ENCODE measurements at places on chromosomes 4 and X.

DNA sequence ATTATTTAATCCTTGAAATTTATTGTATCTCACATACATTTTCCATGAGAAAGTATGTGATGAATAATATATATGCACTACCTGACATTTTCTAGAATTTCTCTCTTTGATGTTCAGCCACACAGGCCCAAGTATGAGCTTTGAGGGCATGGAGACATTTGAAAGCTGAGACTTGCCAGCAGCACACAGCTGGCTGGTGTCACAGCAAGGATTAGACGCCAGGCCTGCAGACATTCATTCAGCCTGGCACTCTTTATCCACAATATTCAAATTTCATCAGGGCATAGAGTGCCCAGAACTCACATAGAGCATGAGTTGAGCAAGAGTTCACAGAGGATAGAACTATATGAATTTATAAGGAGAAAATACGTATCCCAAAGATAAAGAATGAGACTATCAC, 74.0 kb downstream of the GRIA2 start:
- DNase-seq = no peak

DNA sequence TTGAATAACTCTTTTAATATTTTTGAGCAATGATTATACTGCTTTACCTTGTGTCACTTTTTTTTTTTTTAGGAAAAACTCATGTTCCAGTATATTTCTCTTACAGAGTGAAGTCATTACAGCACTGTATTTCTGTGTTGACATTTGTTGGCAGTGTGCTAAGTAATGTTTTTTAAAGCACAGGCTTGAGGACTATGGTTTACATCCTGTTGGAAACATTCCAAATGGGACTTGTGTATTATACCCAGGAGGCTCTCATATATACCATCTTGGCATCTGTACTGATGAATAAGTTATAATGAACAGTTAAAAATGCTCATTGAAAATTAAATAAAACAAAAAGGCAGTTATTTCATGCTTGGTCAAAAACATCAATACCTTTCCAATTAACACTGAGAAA, 33.8 kb downstream of the CEP44 start:
- DNase-seq = no peak

- no peak for DNase-seq
Measured at GRCh38 chrX:148382983-148383382, 117.4 kb upstream of the AFF2 start.

DNA sequence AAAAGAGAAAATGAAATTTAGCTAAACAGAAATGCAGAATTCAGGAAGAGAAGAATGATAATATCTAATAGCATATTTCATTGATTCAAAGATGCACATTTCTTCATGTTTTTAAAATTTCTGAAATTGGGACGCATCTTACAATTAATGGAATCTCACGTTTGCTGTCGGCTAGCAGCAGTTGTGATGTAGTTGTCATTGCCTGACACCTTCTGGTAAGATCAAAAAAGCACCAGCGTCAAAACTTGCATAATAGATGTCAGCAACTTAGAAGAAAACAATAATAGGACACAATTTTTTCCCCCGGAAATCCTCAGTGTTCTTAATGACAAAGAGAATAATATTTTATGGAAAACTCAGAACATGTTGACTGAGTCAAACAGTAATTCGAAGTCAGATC, 29.8 kb upstream of the SLC7A3 start:
- no peak for DNase-seq

DNA sequence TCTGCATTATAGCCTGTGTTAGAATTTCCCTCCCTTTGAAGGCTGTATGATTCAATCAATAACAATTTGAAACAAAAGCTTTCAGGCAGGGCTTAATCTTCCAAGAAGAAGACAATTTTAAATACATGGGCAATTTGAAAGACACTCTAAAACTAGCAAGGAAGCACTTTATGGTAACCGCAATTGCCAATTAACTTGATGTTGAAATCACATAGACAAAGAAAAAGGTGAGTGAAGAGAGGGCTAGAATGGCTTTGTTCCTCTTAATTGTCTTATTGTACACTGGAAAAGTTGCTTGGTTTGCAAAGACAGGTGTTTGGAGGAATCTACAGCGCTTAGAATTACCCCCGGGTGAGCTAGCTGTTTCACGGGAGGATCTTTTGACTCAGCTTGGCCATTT, 74.4 kb upstream of the PRKX start:
- DNase-seq = no peak

DNA sequence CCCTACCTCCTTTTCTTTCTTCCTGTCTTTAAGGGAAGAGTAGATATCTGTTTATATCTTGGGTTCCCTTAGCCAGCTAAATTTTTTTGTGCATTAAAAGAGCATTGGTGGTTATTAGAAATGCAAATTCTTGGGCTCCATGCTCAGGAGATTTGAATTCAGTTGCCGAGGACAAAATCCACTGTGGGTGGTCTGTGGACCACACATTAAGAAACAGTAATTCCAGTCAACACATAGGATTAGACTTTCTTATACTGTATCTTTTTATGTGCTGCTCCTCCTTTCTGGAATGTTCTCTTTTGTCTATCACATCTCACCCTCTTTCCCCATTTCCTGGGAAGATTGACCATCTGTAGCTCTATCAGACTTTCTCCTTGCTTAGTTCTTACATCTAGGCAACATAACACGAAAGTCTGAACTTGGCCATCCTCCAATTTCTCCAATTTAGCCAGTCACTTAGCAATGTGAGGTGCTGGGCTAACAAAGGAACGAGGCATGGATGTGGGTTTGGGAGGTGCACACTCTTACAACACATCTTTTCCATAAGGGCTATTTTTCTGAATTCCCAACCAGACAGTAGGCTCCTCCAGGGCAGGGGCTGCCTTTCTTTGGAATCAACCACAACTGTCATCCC, 5.3 kb upstream of the PDLIM3 start:
- no peak for DNase-seq

Measured in iPS DF 6.9 (cell line).